Hindlimb muscle (tissue), 1 donor: ENCODE measurements at places on chromosomes 5 and 9.
A peak's percentile ranks its signal among the peaks of the same experiment; 100 is the strongest.

GRCh38 chr5:140734354-140734753, 34.1 kb downstream of the ZMAT2 start:
- DNase-seq: no peak

GRCh38 chr5:136424835-136425584, 59.7 kb upstream of the TRPC7 start:
- peak; percentile 38 for DNase-seq

GRCh38 chr5:133427121-133427777, 185.1 kb downstream of the FSTL4 start:
- no peak for DNase-seq

GRCh38 chr5:81425569-81425968, 31.6 kb upstream of the ACOT12 start:
- DNase-seq: peak; percentile 20

- no peak for DNase-seq
Observed at GRCh38 chr5:159782197-159782994, 133.9 kb upstream of the ADRA1B start.

DNA sequence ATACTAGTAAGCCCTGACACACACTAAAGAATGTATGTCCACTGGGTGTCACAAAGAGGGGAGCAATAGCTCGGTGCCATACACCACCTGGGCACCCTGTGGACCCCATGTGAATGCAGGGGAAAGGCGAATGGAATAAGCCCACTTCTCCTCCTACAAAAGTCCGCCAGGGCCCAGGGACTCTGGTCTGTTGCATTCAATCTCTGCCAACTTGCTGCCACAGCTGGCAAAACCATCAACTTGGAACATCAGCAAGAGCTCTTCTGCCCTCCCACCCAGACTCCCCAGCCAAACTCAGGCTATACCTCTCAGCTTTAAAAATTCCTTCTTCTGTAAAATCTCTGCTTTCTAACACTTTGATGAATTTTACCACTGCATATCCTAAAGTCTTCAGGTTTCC, 54.5 kb downstream of the PFDN1 start:
- no peak for DNase-seq

DNA sequence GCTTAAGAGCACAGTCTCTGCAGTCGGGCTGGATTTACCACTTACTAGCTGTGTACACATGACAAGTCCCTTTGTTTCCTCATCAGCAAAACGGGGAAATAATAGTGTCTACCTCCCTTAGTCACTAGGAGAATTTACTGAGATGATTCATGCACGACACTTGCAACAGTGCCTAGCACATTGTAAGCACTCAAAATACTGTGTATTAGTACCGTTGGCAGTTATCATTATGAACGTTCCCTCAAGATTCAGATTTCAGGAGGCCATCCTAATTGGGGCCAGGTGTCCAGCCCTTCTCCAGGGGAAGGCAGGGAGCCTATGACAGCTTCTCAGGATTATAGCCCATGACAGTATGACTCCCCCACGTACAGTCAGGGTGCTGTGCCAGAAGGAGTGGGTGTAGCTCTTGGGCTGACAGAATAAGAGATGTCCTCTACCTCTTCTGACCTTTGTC, 164.3 kb downstream of the DOCK2 start:
- no peak for DNase-seq

DNA sequence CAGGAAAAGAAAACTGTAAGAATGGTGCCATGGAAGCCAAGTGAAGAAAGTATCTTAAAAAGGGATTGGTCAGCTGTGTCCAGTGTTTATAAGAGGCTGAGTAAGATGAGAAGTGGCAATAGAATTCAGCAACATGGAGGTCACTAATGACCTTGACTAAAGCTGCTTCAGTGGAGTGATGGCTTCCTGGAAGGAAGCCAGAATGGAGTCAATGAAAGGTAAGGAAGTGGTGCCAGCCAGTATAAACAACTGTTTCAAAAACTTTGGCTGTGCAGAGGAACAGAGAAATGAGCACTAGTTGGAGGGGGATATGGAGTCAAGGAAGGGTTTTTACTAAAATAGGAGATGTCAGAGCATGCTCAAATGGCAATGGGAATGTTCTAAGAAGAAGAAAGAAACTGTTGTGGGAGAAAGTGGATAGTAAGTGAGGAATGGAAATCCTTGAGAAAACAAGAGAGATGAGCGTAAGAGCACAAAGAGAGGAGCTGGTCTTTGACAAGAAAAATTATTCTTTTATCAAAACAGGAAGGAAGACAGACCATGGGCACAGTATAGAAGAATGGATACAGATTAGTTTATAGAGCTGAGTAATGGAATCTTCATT, 11.1 kb upstream of the NRG2 start:
- no peak for DNase-seq

- no peak for DNase-seq
Observed at GRCh38 chr9:110078604-110079003, 129.4 kb downstream of the C9orf152 start.

DNA sequence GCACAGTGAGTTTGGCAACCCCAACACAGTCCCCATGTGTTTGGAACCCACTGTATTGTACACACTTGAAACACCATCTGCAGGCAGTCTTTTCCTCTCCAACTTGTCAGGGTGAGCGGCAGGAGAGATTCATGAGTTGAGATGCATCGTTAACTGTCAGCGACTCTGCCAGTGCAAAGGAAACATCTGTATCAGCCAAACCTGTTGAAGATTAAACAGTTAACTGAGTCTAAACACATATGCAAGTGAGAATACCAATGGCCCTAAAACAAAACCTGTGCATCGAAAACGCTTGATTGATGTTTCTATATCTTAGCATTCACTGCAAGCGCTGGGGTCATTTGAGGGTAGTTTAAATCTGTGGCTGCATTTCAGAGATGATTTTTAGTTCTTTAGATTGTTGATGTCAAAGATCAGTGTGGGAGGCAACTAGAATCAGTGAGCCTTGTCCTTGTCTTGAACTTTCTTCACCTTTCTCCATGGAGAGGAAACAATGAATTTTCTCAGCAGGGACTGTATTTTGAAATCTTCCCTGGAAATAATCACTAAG, 41.3 kb upstream of the PAM start:
- no peak for DNase-seq

GRCh38 chr9:90046317-90046861, 441.6 kb downstream of the GADD45G start:
- no peak for DNase-seq

- DNase-seq: no peak
Observed at GRCh38 chr5:151541571-151541970, 49.6 kb downstream of the FAT2 start.

DNA sequence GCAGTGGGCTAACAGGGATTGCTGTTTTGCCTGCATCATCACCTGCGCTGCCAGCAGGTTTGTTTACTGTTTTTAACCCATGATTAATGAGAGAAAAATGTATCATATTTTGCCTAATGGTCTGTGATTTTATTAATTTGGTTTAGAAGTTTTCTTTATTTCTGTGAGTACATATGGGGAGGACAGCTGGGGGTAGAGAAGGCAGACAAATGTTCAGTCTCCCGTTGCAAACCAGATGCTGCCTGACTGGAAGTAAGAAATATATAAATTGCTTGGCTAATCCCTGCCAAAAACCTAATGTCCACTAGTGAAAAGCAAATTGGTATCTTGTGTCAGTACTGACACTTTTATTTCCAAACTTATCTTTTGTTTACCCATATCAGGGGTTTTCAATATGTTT, 1766.1 kb upstream of the C9orf72 start:
- no peak for DNase-seq

DNA sequence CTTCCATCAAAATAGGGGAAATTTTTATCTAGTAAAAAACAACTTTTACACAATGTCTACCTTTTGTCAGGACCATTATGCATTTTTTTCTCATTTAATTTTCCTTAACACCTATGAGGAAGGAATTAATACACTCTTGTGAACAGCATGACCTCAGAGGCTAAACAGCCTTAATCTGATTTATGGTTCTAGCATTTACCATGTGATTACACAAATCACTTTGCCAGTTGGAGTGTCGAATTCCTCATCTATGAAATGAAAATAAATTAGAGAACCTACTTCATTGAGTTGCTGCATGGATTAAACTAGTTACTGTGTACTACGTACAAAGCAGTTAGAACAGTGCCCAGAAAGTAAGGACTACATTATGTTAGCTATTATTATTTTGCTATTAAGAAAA, 187.7 kb upstream of the MPDZ start:
- DNase-seq: no peak

- no peak for DNase-seq
Observed at GRCh38 chr5:65418661-65419060, 63.1 kb downstream of the ADAMTS6 start.

GRCh38 chr9:34862043-34862442, 96.0 kb upstream of the PHF24 start:
- no peak for DNase-seq

GRCh38 chr9:24459953-24460352, 85.7 kb downstream of the IZUMO3 start:
- no peak for DNase-seq

DNA sequence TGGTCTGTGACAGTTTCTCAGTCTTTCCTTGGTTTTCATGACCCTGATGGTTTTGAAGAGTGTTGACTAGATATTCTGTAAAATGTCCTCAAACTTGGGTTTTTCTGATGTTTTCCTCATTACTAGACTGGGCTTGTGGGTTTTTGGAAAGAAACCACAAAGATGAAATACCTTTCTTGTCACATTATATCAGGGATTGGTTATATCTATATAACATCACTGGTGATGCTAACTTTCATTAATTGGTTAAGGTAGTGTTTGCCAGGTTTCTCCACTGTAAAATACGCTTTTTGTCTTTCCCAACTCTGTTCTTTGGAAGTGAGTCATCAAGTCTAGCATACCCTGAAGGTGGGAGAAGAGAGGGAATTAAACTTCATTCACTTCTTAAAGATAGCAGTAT, 3.3 kb upstream of the IL31RA start:
- no peak for DNase-seq

DNA sequence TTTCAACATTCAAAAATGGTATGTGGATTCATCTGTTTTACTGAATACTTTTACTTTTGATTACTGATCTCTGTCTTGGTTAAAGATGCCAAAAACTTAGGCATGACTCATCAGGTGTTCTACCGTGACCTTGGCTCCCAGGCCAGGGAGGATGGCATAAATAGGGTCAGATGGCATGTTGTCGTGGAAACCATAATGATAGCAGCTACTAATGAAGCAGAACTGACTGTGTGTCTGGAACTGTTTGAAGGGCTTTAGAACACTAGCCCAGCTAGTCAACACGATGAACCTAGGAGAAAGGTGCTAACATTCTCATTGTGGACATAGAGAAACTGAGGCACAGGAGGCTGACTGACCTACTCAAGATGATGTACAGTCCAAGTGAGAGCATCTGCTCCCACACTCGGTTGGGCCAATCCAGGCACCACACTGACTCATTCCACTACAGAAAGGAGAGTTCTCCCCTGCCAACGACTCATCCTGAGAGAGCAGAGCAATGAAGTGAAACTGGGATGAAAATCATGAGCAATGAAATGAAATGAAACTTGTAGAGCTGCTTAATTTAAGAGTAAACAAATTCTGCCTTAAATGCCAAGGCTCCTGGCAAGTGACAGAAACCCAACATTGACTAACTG, 116.0 kb downstream of the TENT4A start:
- DNase-seq: no peak

DNA sequence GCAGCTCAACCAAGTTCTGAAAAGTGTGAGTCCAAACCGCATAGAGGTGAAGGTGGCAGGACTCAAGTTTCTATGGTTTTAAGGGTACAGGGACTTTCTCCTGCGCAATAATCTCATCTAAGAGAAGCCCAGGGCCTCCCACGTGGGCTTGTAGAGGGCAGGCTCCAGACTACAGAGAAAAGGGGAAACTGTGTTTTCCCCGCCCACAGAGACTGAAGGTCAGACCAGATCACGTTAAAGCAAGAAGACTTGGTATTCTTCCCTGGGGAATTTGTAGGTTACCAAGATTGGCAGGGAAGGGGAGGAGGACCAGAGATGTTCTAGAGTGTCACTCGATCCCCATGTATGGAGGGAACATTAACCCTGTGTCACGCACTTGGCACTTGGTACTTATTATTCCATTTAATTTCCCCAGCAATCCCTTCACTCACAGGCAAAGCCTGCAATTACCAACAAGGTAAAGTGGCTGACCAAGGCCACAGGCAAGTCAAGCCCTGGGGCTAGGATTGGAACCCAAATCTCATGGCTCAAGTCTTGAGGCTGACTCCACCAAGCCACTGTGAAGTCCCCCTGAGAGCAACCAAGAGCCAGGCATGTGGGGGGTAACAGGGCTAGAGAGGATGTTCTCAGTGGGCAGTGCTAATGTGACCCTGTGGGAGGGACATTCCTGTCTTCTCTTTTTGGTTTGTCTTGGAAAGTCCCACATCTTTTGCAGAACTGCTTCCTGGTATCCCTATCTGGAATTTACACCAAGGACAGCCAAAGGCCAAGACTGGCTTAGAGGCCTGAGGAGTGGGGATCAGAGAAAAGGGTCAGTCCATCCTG, 18.3 kb upstream of the NEK6 start:
- no peak for DNase-seq

DNA sequence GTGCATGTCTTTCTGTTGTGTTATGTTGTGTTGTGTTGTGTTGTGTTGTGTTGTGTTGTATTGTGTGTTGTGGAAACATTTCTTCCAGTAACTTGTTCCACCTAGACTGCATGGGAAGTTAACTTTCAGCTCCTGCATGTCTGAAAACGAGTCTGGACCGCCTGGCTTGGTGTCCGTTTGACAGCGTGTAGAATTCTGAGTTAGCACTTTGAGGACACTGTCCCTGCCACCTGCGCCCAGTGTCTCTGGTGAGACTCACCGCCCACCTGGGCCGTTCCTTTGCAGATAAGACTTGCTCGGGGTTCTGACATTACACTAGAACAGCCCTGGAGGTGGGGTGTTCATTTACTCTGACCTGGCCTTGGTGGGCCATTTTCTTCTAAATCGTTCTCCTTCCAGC, 42.0 kb downstream of the WNK2 start:
- DNase-seq: no peak

DNA sequence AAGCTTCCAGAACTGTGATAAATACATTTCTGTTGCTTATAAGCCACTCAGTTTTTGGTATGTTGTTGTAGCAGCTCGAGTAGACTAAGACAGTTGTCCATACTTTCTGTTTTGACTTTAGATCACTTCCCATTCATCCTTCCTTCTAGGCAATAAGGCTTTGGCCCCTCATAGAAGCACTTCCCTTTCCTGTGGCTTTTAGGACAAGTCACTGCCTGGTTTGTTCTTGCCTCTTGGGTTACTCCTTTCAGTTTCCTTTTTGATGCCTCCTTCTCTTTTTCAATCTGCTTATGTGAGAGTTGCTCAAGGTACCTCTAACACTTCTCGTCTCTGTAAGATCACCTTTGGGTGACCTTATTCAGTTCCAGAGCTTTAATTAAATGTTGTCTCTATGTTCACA, 72.4 kb upstream of the NTRK2 start:
- no peak for DNase-seq

- no peak for DNase-seq
Observed at GRCh38 chr5:176979669-176980068, 26.9 kb downstream of the UIMC1 start.

DNA sequence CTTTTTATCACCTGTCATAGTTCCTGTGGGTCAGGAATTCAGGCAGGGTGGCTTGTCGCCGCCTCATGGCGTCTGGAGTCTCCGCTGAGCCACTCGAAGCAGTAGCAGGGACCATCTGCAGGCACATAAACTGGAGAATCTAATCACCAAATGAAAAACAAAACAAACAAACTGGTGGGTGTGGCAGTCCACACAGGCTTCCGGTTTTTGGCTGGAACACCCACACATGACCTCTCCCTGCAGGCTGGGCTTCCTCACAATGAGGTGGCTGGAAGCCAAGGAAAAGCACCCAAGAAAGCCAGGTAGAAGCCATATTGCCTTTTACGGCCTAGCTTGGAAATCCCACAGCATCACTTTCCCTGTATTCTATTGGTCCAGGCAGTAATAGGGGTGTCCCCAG, 197.0 kb downstream of the SYK start:
- no peak for DNase-seq

- DNase-seq: no peak
Observed at GRCh38 chr5:68191083-68191791, 24.3 kb upstream of the PIK3R1 start.
